ENCODE measurements at places on chromosomes 2 and 18.

- DNase-seq = no peak
These were observed 18.9 kb upstream of the PTPRM start for GRCh38 chr18:7548221-7548620.

GRCh38 chr18:2883076-2883735 lies 36.4 kb downstream of the EMILIN2 start:
- no peak for DNase-seq

DNA sequence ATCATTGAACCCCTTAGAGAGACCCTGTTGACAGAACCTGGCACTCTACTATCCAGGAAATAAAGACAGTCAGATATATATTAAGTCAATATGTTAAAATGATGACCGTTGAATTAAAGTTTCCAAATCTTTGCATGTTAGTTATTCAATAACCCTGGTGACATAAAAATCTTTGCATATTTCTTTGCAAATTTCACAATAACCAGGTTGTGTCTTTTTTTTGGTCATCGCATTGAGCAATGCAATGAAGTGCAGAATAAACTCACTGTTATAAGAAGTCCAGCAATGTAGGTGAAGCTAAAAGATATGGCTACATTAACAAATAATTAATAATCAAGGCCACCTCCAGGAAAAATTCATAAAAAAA lies 596.9 kb downstream of the NYAP2 start:
- no peak for DNase-seq

DNA sequence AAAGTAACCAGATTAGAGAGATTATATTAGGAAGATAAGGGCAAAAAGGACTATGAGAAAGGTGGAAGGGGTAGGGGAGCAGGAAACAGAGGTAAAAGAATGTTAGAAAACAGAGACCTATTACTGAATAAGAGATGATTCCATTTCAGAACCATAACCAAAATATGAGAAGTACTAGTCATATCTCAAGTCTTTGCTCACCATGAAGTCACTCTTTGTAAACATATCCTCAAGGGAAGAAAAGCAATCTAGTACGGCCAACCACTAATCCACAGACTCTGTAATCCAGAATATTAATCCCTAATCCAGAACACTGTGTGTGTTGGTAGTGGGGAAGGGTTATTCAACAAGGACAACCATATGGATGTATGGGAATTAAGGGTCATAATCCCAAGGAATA lies 92.0 kb downstream of the CDCA7 start:
- DNase-seq = no peak
